ENCODE measurements at places on chromosomes 1 and 21.

DNA sequence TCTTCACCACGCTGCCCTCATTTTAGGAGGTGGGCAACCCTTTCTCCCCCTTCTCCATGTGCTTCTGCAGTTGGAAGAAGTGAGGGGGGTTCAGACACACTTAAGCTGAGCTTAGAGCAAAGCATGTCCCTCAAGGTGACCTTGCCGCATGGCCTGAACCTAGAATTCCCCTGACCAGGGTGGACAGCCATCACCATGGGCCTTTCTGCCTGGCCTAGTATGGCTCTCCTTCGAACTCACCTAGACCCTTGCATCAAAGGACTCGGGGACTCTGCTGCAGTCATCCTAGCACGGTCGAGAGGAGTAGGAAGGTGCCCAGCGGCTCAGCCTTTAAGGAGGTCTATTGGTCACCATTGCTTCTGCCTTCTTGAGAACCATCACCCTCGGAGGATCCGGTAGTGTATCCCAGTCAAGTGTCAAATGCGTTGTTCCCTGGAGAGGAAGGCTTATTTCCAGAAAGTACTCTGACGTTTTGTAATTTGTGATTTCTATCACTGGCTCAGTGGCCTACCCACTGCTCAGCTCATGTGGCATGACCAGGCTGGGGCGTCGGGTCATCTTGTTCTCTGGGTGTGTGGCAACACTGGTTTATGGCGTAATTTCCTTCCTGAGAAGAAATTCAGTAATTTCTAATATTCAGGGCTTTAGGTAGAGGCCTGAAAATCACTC, at the start of gene KCNE1:
KCNE1 (minus strand) TSS at position 424 of the 669 bp plus-strand sequence. CDS start 62,576 bp downstream, outside the sequence.
- no peak for DNase-seq

DNA sequence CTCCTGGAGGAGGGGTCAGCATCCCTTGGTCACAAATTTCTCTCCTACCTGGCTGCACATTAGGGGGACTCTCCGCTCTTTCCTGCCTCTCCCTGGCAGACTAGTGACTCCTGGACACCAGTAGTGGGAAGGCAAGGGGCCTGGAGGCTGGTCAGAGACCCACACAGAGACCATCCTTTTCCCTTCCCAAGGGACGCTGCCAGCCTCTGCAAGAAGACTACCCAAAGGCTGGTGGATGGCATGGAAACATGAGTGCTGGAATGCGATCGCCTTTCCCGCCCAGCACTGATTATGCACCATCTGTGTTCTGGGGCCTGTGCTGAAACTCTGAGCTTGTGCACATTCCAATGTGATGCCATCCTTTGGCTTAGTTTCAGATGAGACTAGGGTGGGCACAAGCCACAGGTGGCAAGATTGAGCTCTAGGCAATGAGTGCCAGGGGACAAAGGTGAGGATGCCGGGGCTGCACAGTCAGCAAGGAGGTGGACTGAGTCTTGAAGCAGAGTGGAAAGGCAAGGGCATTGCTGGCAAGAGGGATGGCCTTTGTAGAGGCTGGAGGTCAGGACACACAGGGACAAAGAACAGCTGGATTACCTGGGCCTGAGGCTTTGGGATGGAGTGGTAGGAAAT, 12.6 kb upstream of the EPS8L3 start:
- DNase-seq: no peak

- no peak for DNase-seq
Observed at GRCh38 chr1:92832537-92833114, 786 bp downstream of the RPL5 start.

DNA sequence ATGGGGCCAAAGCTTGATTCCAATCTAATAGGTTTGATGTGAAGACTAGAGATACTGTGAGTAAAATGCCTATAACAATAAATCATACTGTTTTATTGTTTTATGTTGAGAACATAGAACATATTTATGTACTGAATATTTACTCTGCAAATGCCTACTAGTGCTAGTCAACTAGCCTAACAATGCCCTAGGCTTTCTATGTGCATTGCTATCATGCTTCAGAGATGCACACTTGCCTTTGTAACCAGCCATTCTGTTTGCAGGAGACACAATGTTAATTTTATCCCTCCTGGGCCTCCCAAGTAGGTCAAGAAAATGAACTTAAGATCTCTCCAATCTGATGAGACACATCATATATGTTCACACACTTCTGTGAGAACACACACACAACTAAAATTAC, 530.8 kb upstream of the BEND5 start:
- DNase-seq: no peak

DNA sequence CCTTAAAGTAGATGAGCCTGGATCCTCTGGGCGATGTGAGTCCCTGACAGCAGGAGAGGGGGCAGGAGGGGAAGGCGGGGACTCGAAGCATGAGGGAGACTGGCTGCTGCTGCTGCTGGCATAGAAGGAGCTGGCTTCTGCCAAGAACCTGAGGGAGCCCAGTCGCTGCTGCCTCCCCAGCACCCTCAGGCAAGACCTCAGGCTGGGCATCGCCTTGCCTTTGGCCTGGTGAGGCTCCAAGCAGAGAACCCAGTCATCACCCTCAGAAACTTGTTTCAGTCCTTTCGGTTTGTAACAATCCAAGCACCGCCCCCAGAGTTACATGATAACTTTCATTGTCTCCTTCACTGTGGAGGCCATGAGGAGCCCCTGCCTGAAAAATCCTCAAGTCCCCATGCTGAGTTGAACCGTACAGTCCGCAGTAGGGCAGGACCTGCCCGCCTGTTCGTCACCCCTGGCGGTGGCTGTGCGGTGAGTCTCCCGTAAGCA, 38.8 kb downstream of the POFUT2 start:
- DNase-seq: no peak

DNA sequence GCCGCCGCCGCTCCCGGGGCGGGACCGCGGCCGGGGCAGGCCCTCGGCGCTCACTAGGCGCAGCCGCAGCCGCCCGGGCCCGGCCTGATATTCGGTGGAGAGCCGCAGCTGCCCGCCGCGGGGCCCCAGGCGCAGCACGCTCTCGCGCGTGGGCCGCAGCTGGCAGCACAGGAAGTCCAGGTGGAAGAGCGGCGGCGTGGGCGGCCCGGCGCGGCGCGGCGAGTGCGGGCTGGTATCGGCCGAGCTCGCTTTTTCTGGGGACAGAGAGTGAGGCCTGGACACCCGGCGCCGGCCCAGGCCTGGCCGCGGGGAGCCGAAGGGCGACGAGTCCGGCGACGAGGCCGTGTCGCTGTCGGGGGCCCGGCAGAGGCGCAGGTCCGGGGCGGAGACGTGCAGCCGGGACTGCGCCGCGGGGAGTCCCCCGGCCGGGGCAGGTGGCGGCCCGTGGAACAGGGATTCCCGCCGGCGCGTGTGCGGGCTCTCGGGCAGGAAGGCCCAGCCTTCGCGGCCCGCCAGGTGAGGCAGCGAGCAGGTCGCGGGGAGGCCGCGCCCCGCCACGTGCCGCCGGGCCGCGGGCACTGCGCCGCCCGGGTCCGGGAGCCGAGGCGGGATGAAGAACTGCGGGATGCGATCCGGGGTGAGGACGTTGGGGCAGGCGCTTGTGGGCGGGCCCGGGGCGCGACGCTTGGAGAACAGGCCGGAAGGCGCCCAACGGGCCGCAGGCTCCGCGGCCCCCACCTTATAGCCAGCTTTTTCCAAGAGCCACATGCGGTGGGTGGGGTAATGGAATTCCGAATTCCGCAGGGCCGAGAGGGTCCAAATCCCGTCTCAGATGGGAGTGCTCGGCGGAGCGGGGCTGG, 1.2 kb downstream of the C2CD4D start:
- peak; percentile 60 for DNase-seq

DNA sequence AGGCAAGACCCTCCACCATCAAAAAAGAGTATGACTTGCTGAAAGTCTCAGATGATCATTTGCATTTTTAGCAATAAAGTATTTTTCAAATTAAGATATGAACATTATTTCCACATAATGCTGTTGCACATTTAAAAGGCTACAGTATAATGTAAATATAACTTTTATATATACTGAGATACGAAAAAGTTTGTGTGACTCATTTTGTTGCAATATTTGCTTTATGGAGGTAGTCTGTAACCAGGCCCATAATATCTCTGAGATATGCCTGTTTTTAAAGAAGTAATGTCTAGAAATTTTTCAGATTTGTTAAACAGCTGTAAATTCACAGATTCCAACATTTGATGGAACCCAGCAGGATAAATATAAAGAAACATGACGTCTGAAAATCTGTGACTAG, 86.7 kb downstream of the MAN1A2 start:
- DNase-seq: no peak

DNA sequence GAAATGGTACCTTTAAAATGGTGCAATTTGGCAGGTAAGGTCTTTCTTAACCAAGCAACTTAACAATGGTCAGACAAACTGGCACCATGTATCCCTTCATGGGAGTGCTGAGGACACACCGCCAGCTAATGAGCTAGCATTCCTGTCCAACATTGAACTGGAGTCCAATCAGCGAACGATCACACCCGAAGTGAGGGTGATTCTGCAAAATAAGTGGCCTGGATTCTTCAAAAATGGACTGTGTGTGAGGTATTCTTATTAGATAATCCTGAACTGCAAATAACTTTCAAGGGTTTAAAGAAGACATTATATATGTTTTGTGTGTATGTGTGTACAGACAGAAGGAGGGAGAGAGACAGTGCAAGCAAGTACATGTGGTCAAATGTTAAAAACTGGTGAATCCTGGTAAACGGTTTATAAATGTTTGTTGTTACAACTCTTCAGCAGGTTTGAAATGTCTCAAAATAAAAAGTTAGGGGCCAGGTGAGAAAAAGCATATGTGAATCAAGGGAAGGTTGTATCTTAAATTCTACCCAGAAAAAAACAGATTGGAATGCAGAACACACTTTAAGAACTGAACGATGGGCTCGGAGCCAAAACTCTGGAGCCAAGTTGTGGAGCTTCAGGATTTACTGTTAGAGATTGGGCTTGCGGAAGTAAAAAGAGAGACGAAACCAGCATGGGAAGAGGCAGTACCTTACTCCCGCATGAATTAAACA, 20.9 kb downstream of the GADD45A start:
- DNase-seq: no peak

- no peak for DNase-seq
Observed at GRCh38 chr1:77899647-77900320, 11.4 kb downstream of the NEXN start.

- DNase-seq: no peak
Observed at GRCh38 chr21:46636181-46636512, 673 bp downstream of the PRMT2 start.

All from activated naive CD4-positive, alpha-beta T cell treated with Interleukin-2 at 50 U/mL for 16 hours (primary cell).